ENCODE measurements at places on chromosomes 5 and 9.

DNA sequence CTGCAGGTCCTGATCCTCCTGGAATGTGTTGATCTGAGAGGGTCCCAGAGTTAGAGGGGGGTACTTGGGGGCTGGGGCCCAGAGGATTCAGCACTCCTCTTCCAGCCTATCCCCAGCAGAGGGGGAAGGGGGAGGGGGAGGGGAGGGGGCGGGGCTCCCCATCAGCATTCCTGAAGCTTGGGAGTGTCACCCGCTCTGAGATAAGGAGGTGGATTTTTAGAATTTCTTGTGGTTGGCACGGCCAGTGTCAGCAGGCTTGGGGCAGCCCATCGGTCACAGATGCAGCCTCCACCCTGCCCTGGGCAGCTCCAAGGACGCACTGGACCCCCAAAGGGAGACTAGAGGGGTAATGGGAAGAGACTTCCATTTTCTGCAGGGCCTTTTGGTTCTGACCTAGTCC lies 5.3 kb downstream of the FGF18 start:
- no peak for DNase-seq

DNA sequence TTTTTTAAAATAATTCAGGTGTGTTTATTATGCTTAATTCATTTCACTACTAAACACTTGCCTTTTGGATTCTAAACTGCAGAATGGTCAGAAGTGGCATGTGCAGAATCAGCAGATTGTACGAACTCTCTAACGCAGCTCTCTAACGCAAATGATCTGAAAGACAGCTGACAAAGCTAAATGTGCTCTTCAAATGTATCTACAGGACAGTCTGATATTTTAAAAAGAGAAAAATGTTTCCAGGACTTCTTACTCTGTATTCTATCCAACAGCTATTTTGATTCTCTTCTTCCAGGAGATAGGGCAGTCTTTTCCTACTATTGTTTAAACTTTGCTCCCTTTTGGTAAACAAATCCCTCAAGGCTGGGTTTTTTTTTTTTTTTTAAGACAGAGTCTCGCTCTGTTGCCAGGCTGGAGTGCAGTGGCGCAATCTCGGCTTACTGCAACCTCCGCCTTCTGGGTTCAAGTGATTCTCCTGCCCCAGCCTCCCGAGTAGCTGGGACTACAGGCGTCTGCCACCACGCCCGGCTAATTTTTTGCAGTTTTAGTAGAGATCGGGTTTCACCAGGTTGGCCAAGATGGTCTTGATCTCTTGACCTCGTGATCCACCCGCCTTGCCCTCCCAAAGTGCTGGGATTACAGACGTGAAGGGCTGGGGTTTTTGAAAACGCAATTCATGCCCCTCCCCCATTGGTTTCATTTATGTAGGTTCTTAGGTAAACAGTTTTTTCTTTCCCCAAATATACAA lies 1.2 kb downstream of the NMRK1 start:
- DNase-seq: no peak

GRCh38 chr9:120787933-120788332 lies 5.3 kb downstream of the FBXW2 start:
- no peak for DNase-seq

DNA sequence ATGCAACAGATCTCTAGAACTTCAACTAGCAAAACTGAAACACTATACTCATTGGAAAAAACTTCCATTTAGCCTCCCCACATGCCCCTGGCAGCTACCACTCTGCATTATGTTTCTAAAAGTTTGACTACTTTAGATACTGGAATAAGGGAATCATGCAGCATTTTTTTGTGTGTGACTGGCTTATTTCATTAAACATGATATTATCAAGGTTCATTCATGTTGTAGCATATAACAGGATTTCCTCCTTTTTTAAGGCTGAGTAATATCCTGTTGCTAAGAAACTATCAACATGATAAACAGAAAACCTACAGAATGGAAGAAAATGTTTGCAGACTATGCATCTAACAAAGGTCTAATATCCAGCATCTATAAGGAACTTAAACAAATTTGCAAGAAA lies 597.9 kb downstream of the DMRTA1 start:
- DNase-seq: no peak

DNA sequence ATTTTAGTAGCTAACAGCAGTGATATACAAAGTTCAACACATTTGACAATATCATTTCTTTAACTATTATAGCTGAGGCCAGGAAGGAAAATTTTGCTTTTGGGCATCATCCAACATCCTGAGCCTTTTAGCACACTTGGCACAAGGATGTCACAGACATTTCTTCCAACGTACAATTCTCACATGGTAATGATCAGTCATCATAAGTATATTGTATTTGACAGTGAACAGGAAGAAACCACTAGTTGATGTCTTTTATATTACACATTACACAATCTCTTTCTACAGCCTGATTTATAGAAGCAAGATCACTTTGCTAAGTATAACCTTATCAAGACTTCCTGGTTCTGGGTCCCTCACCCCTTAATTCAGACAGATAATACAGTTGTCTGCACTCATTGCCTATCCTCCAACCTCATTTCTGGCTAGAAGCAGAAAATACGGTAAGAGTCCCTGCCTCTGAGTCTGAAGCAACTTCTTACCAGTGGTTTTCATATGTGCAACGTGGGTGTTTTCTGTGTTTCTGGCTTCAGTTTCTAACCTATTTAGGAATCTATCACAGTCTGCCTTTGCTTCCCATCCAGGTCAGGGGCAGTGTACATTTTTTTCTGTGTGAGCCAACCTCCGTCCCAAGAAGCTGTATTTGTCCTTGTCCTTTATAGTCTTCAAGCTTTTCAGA lies 167.8 kb downstream of the PAM start:
- no peak for DNase-seq

DNA sequence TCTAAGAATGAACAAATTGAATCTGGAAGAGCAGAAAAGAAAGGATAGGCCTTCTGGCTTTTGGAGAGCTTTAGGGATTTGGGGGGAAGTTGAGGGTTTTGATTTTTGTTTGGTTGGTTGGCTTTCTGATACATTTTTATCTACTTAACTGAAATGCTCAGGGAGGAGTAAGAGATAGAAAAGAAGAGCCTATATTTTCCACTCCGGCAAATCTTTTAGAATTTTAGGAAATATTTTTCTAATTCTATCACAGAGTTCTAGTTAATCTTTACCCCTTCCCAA lies 25.8 kb upstream of the FST start:
- no peak for DNase-seq

- no peak for DNase-seq
These were observed 11.4 kb upstream of the LARP1 start for GRCh38 chr5:154743812-154744211.
